ENCODE measurements at places on chromosomes 12 and 14.

DNA sequence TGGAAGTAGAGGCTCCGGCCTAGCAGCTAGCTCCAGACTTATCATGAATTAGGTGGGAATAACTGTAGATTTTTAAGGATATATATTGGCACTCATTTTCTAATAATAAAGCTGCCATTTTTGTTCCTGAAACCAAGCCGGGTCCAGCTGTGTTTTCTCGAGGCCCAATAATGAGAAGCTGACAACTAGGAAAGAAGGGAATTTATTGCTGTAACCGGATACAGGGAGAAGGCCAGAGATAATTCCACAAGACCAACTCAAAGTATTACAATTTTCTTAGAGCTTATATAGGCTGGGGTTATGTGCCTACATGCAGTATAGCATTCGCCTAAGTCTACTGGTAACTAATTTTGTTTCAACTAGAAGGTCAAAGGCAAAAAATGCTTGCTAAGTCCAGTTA is 122.3 kb upstream of the FBXO33 start:
- DNase-seq, result no peak

- DNase-seq, result peak; percentile 94
These were observed 3.3 kb downstream of the CD4 start for GRCh38 chr12:6792522-6793201.

- no peak for DNase-seq
These were observed 256.0 kb downstream of the RPAP3 start for GRCh38 chr12:47449797-47450196.

DNA sequence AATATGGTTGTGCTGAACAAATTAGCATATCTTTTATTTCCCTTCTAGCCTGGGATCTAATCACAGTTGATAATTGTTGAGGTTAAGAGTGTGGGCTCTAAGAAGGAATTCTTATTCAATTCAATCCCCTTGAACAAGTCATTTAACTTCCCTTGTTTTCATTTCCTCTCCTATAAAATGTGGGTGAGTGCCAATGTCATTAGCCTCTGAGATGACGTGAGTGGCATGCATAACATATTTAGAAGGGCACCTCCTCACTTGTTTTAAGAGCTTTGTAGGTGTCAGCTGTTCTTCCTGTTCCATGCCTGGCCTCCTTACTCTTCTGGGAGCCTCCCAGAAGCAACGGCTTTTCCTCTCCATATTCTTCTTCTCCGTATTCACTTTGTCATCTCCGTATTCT is 155.4 kb upstream of the NEDD1 start:
- DNase-seq, result no peak

DNA sequence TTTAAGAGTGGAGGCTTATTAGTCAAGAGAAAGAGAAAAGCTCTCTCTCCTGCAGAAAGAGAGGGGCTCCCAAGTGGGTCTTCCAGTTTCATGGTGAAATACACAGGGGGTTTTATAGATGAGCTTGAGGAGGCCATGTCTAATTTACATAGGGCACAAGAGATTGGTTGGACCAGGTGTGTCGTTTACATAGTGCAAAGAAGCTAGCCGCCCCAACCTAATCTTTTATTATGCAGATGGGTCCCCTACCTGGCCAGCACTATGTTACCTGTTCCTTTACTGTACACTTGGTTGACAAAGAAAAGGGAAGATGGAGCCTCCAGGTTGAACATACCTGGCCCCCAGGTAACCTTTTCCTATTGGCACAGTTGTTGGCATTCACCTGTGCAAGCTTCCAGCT is 195.0 kb downstream of the PIK3C2G start:
- no peak for DNase-seq

- DNase-seq, result no peak
These were observed 11.5 kb upstream of the PCED1B start for GRCh38 chr12:47067771-47068431.

DNA sequence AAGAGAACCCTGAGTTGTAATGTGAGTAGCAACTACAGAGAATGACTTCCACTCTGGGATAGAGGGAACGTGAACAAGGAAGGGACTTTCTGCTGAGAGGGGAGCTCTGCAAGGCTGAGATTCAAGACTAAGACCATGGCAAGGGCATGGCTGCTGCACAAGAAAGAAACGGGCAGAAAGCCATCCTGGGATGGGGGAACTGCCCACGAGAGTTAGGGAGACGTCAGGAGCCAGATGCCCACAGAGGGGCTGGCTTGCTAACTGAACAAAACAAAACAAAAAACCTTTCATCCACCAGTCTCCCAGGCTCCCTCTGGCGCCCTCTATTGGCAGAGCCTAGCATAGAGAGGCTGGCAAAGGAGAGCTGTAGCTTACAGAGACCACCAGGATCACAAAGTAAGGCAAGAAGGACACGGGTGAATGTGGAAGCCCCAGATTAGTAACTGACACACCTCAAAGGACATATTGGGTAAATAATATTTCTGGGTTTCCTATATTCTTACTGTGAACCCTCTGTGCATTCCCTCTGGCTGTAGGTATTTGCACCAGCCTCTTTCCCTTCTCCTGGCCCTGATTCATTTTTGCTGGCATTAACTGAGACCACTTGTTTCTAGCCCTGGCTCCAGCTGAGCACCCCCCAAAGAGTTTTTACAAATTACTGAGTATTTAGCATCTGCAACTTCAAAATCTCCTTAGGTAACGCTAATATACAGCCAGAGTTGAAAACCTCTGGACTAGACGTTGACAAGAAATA is 338.3 kb downstream of the EMP1 start:
- peak; percentile 83 for DNase-seq

DNA sequence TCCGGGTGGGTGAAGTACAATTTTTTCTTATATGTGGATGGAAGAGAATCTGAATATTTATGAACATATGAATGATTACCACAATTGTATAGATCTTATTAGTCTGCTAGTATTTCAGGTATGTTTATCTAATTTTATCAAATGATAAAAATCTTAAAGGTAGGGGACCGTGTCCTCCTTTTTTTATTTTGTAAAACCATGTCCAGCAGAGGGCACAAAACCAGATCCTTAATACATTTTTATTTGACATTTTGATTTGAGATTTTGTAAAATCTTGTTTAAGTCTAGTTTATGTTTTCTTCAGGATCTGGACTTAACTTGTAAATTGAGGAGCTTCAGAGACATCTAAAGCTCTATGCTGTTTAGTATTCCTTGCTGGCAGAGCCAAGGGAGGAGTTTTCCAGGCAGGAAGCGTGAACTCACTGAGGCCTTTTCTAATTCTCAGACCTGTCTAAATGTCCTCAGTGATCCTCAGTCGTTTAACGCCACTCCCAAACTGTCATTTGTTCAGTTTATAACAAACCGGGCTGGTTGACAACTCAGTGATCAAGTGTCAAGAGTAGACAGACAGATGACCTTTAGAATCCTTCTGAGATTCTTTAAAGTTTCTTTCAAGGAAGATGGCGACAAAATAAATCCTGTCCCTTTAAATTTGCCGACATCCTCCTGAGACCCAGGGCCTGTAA is 263.9 kb downstream of the KTN1 start:
- no peak for DNase-seq

- DNase-seq, result no peak
These were observed 37.8 kb upstream of the CDKL1 start for GRCh38 chr14:50434528-50434927.

GRCh38 chr14:53942970-53943750 is 13.5 kb downstream of the BMP4 start:
- no peak for DNase-seq

GRCh38 chr14:57461777-57462320 is 31.8 kb downstream of the CCDC198 start:
- no peak for DNase-seq

GRCh38 chr14:103201801-103202200 is 78.5 kb downstream of the TNFAIP2 start:
- DNase-seq, result no peak

- peak; percentile 15 for DNase-seq
These were observed 97.8 kb downstream of the SEC23A start for GRCh38 chr14:39005044-39005880.

DNA sequence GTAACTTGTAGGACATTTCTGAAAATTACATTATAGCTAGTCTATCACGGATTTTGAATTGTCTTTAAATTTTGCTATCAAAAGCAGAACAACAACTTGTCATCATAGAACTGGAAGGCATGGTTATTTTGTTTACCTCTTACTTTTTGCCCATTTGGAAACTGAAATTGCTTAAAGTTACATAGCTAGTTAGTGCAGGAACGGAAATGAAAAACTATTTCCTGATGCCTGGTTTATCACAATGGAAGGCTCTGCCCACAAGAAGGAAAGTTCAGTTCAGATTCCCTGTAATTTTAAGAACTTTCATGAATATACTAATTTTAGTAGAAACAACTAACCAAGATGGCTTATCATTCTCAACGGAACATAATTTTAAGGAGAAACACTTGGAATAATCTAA is 427.7 kb downstream of the RAD51B start:
- DNase-seq, result no peak

DNA sequence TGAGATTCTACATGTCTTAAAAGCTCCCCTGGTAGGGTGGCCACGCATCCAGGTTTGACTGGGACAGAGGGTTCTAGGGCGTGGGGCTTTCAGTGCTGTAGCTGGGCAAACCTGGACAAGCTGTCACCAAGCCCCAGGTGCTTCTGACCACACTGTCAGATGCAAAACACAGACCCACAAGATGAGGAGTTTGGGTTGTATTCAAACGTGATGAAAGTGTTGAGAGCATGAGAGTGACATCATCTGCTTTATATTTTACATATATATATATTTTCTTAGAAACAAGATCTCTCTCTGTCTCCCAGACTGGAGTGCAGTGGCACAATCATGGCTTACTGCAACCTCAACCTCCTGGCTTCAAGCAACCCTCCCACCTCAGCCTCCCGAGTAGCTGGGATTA is 210.1 kb downstream of the DPF3 start:
- no peak for DNase-seq

DNA sequence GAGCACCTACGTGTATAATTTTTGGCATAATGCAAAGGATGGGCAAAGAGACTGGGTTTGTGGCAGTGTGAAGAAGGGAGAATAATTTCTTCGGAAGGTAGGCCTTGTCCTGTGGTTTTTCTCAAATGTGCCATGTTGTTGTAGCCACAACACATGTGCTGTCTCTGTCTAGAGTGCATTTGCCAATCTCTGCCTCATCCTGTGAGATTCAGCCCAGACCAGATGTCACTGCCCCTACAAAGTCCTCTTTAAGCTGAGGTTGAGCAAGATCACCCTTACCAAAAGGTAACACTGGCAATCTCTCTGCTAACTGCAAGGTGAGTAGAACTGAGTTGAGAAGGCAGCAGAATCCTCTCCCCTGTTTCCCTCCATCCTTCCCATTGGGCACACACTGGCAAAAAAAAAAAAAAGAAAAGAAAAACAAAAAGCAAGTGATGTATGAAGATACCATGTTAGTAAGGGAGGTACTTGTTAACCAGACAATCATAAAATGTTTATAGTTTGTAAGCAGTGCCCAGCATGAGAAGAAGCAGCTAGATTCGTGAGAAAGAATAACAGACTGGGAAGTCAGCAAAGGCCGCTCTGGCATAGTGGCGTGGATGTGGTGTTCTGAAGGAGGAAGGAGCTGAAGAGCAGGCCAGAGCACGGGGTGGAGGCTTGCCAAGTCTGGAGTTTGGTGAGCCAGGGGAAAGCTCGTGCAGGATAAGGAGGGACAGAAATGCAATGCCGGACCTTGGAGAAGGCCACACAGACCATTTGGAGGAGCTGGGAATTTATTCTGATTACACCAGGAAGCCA is 18.9 kb downstream of the DYRK2 start:
- DNase-seq, result peak; percentile 62

DNA sequence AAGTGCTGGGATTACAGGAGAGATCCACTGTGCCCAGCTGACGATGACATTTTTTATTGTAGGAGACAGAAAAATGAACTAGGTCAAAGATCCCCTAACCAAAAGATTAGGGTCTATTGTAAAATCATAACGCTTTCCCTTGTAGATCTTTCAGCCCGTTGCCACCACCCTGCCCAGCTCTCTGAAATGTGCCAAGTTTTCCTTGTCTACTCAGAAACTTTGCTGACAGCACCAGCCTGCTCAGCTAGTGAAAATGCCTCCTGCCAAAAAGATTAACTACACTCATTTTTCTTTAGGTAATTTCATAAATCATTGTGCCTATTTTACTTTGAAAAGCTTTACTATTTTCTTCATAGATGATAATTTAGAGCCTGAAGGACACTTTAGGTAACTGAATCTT is 28.2 kb upstream of the RASSF3 start:
- no peak for DNase-seq

- DNase-seq, result peak; percentile 27
These were observed 771 bp downstream of the DAAM1 start for GRCh38 chr14:59189091-59189785.

DNA sequence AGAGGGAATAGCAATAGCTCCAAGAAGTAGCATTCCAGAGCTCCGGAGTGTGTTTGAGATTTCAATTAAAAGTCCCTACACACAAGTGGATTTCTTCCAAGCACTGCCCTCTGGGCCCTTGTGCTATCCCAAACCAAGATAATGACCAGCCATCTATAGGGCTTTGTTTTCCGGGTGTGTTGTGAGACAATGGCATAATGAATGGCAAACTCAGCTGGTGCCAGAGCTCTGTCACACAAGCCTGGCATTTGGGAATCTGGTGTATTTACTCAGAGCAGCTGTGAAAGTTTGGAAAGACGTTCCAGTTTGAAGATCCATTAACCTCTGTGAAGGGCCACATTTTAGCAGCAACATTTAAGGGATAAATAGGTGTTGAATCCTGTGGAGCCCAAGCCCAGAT is 61.2 kb upstream of the TMTC2 start:
- DNase-seq, result no peak

- DNase-seq, result no peak
These were observed 6.5 kb downstream of the USP44 start for GRCh38 chr12:95544756-95545155.

DNA sequence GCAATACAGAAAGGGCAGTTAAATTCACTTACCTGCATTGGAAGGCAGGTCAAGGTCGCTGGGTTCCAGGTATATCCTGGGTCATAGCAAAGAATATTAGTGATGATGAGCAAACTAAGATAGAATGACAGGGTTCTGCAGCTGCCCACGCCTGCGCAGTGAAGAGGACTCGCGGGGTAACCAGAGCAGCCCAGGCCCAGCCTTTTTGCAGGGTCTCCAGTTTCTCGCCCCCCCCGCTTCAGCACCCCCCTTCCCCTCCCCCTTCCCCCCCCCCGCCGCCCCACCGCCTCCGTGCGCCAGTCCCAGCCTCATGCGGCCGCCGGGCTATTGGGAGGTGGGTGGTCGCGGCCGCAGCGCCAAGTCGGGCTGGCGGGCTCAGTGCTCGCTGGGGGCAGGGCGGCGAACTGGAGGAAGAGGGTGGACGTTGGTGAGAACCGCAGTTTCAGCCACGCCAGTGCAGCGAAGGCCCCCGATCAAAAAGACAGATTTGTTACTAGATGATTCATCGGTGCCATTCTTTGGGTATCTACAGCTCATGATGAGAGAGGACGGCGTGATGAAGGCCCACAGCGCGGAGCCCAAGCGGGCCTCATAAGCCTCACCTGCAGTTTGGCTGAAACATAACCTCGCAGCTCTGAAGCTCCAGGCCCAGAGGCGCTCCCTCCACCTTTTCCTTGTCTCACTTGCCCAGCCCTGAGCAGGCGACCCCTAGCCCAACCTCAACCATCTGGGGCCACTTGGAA is 20.2 kb downstream of the SLC2A3 start:
- DNase-seq, result no peak
